ENCODE measurements at places on chromosomes 2 and 18. TPM values are rescaled to one million over a fixed set of nuclear protein-coding genes. Genes with fewer than 3 reads are reported as not detected.

DNA sequence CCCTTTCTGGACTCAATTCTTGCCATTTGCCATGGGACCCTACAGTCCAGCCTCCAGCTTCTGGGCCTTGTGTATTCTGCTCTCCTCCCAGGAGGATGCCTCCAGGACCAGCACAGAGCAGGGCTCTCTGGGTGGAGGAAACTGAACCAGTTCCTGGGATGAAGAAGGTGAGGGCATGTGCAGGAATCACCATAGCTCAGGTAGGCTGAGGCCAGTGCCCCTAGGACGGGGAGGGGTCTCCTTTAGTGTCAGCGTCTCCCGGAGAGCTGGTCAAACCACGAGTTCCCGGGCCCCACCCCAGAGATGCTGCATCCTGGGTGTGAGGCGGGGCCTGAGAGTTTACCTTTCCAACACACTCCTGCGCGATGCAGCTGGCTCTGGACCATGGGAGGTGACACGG is 5.8 kb upstream of the PRELID3A start:
- DNase-seq: no peak

DNA sequence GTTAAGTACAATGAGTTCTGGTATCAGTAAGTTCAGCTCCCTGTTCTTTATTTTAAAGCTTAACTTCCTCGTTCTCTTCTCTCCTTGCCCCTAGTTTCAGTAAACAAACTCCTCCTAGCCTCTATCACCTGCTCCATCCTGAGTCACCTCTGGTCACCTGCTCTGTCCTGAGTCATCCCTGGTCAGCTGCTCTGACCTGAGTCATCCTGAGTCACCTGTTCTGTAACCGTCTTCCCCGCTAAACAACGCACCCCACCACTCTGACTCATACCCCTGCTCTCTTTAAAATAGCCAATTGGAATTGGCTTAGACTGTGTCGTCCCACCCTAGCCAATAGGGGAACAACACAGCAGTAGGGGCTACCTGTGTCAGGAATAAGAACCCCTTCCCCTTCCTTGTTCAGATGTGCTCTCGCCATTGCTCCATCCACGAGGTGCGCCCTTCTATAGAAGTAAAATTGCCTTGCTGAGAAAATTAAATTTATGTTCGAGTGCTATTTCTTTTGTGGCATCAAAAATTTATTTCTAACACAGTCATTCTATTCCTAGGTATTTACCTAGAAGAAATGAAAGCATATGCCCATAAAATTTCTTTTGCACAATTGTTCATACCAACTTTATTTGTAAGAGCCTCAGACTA is 24.9 kb upstream of the RMND5A start:
- DNase-seq: no peak

- DNase-seq: no peak
These were observed 63.9 kb downstream of the GATA6 start for GRCh38 chr18:22233266-22233665.

DNA sequence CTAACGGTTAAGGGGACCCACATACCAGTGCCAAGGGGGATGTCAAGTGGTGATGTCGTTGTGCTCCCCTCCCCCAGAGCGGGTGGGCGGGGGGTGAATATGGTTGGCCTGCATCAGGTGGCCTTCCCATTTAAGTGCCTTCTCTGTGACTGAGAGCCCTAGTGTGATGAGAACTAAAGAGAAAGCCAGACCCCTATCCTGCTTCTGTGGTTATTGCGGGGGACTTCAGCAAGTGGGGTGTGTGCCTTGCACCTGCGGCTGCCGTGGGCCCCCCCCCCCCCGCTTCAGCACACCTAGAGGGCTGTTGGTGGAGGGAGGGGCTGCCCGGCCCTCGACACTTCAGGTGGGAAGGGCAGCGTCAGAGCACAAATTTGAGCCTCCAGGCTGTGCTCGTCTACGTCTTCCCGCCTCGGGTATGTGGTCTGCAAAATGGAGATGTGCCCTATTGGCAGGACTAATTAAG is 6.1 kb downstream of the CTDSP1 start:
- no peak for DNase-seq

DNA sequence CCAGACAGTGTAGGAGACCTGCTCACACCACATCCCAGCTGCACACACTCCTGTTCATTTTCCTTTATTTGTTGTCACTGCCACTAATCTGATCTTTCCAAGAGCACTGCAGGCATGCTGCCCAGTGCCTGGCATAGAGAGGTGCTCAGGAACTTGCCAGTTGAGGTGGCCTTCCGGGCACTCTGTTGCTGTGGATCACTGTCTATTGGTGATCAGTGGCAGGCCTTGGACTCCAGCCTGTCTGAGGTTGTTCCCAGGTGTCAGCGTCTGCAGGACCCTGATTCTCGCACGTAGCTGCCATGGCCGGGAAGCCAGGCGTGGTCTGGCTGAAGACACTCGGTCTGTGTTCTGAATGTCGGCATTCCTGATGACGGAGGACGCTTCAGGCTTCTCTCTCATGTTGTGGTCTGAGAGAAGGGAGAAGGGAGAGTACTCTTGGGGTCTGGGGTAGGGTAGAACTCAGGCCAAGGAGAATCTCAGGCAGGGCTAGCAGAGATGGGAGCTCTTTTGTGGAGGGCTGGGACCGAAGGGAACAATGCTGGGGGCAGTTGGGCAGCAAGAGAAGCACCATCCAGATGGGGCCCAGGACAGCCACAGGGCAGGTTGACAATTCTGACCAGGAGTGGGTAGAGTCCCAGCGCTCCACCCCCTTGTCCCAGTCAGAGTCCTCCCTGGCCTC is 240.9 kb downstream of the MYCN start:
- DNase-seq: no peak

The REG1B gene
- total RNA-seq: not detected

The CIB4 gene
- not detected for total RNA-seq

Measured in B cell (primary cell).